ENCODE measurements at places on chromosomes 11 and 22. TPM values are rescaled to one million over a fixed set of nuclear protein-coding genes. Genes with fewer than 3 reads are reported as not detected.

FXYD6 gene
- 16.3 TPM for total RNA-seq

GRCh38 chr22:23862103-23862502, 4.4 kb downstream of the SLC2A11 start:
- no peak overlapping the region for H3K4me3 ChIP-seq
- H3K36me3 ChIP-seq = peaks cover 8% of the 10 kb centered on the region
- DNase-seq = peak; percentile 71
- no peaks in the 10 kb centered on the region for H3K4me1 ChIP-seq
- H3K27ac ChIP-seq = no peak overlapping the region

GRCh38 chr11:77038825-77039326, 4.7 kb downstream of the B3GNT6 start:
- H3K4me3 ChIP-seq = peak overlapping the region; percentile 37
- peaks cover 12% of the 10 kb centered on the region for H3K27me3 ChIP-seq
- H3K36me3 ChIP-seq = no peaks in the 10 kb centered on the region
- no peak overlapping the region for H3K27ac ChIP-seq
- no peaks in the 10 kb centered on the region for H3K4me1 ChIP-seq

KDM4F gene
- not detected for total RNA-seq

DNA sequence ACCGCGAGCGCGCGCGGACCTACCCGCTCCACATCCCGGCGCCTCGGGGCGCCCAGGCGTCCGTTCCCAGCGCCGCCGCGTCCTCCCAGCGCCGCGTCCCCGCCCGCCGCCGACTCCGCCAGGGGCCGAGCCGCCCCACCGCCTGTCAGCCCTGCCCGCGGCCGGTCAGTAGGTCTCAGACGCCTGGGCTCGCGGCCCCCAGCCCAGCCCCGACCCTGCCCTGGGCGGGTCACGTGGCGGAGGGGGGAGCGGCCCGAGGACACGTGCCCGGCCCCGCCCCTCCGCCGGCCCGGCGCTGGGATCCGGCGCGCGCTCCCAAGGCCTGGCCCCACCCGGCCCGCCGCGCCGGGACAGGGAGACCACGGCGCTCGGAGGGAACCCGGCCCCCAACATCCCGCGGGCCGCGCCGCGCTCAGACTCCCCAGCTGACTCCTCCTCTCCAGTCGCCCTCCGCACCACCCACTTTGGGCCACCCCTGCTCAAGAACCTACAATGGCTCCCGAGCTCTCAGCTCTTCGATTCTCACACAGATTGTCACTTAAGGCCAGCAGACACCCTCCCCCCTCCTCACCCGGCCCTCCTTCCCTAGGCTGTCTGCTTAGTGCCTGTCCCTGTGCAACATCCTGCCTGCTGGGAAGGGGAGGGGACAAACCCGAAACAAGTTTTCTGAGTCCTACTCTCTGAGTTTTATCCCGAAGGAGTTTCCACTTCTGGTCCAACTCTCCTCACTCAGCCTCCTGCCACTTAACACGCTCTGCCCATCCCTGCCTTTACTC, at the start of gene RAB3IL1:
Gene RAB3IL1, minus strand, starts transcription at position 233 of the 776 bp plus-strand sequence. Its CDS starts 199 bp downstream, at position 34.
- no peaks in the 10 kb centered on the region for H3K4me1 ChIP-seq
- H3K27ac ChIP-seq = no peak within 1 kb of the TSS

GRCh38 chr11:120141768-120142423, 4.0 kb upstream of the TRIM29 start:
- no peaks in the 10 kb centered on the region for H3K36me3 ChIP-seq
- no peak overlapping the region for H3K27ac ChIP-seq
- no peak overlapping the region for H3K4me3 ChIP-seq
- peak; percentile 47 for DNase-seq
- H3K27me3 ChIP-seq = no peaks in the 10 kb centered on the region
- H3K4me1 ChIP-seq = no peaks in the 10 kb centered on the region

EMSY gene
- 26.5 TPM for total RNA-seq

PRODH gene
- 54.3 TPM for total RNA-seq

DNA sequence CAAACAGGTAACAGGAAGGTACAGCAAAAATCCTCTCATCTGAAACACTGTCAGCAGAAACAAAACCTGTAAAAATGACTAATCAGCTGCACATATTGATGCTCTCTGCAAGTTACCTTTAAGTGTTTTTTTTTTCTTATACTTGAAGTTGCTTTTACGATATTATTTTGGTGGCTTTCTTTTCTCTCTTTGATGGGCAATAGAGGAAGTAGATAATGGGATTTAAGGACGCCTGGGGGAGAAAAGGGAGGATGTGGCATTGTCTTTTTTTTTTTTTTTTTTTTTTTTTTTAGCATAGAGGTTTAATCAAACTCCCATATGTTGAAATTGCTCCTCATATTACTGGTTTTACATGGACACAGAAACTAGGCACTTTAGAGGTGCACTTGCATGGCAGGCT, 11.4 kb upstream of the ADSL start:
- H3K27me3 ChIP-seq = no peaks in the 10 kb centered on the region
- no peak overlapping the region for H3K27ac ChIP-seq
- peaks cover 7% of the 10 kb centered on the region for H3K4me1 ChIP-seq
- H3K4me3 ChIP-seq = no peak overlapping the region

DNA sequence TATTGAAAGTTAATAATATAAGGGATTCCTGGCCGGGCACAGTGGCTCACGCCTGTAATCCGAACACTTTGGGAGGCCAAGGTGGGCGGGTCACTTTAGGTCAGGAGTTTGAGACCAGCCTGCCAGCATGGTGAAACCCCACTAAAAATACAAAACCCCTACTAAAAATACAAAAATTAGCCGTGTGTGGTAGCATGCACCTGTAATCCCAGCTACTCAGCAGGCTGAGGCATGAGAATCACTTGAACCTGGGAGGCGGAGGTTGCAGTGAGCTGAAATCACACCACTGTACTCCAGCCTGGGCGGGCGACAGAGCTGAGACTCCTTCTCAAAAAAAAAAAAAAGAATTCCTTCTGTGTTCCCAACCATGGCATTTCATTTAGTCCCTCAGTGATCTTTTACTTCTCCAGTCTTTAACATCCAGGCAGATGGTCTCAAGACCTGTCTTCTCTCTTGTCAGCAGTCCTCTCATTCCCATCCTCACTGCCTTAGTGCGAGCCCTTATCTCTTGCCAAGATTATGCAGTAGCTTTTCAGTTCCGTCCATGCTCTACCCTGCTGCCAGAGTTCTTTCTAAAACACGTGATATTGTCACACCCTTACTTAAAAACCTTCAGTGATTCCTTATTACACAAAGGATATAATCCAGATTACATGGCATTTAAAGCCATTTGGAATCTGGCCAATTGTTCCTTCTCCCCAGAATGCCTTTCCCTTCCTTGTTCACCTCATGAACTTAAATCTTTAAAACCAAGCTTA, 17.9 kb downstream of the RTN3 start:
- peaks cover 17% of the 10 kb centered on the region for H3K36me3 ChIP-seq
- DNase-seq = no peak

SLC6A5 gene
- total RNA-seq = not detected

YAP1 gene
- total RNA-seq = 124 TPM

UPB1 gene
- total RNA-seq = 0.07 TPM

- no peak overlapping the region for H3K27ac ChIP-seq
- H3K4me3 ChIP-seq = no peak overlapping the region
- DNase-seq = no peak
- no peaks in the 10 kb centered on the region for H3K27me3 ChIP-seq
- peaks cover 5% of the 10 kb centered on the region for H3K4me1 ChIP-seq
Observed at GRCh38 chr11:78354408-78355308, 63.0 kb downstream of the GAB2 start.
